Cardiac fibroblast (primary cell): ENCODE measurements at places on chromosomes 12 and 14.
A peak's percentile ranks its signal among the peaks of the same experiment; 100 is the strongest.

DNA sequence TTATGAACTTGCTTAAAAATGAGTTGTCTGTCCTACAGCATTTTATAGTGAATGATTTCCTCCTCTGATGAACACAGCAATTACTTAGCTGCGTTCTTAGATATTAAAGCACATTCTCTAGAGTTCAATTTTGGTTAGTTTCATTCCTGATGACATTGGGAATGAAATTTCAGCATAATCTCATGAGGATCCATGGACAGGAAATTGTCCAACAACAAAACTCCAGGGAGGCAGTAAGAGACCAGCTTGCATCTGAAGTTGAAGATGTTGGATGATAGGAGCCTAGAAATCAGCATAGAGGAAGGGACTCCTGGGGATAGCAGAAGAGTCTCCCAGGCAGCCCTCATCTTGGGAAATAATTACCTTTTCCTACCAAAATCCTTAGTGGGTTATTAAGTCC is 128.7 kb upstream of the RAP1B start:
- DNase-seq: no peak

- DNase-seq: peak; percentile 45
Measured at GRCh38 chr12:122422730-122423257, 325 bp upstream of the CLIP1 start.

DNA sequence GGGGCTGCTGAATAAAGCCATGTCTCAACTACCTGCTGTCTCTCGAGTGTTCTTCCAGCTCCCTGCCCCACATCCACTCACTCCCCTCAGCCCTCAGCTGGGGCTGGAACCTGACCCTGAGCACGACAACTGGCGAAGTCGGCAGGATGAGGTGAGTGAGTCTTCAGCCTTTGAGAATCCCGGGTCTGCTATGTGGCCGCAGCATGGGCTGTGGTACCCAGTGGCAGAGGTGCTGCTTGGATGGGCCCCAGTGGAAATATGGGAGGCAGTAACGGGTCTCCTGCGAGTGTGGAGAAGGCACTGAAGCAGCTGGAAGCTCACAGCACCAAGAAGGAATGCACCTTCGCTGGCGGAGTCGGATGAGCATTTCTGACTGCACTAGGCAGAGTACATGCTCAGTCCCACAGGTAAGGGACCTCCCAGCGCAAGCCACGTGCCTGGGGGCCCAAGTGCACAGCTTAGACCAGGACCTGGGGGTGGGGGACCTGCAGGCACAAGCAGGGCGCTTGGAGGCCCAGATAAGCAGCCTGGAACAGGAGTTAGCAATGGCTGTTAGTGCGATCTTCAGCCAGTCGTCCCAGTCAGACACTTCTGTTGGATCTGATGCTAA is 95.5 kb upstream of the TMPO start:
- no peak for DNase-seq

DNA sequence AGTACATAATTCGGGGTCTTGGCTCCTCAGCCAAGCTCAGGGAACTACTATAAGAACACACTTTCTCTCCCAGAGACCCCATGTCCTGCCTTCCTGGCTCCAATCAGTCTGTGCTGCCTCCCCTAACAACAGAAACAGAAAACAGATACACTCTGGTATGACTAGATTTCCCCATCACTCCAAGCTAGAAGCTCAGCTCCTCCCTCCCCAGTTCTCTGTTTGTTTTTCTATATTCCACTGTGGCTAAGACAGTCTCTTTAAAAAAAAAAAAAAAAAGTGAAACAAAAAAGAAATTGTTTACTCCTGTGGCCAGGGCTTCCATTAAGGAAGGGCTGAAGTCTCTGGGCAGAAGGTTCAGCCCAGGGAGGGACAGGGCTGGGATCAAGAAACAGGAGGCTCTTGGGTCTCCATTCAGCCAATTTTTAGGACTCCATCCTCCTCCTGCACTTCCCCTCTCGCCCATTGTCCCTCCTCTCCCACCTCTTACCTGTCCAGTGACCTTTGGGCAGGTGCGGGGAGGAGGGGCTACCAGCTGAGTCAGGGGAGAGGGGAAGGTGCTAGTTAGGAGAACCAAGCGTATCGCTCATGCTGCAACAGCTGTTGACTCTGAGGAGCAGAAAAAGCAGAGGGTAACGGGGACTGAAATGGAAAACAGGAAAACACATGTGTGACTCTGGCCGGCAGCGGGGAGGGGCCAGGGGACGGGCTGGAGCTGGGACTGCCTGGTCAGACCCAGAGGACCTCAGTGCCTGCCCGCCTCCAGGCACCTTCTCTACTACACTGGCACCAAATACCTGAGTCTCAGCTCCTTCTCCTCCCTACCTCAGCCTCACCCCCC is 4.1 kb upstream of the SLC7A7 start:
- peak; percentile 77 for DNase-seq

DNA sequence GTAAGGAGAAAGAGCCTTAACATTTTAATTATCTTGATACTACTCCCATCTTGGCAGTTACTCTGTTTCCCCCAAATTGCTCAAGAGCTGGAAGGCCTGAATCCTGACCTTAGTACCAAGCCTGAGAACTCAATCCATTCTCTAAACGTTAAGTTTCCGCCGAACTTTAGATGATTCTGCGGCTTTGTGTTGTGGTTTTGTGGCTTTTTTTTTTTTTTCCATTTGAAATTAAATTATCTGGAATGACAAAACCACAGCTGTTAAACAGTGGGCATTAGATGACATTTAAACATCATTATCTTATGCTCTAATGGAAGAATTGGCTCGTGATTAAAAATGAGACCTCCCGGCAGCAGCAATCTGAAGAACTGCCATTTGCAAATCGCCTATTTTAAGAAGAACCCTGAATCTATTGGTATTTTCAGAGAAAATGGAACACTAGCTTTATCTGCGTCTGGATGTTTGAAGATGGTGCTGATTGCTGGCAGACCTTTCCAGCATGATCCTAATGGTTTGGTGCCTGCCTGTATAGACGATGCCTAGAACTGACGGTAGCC is 38.4 kb downstream of the TMEM132C start:
- no peak for DNase-seq

DNA sequence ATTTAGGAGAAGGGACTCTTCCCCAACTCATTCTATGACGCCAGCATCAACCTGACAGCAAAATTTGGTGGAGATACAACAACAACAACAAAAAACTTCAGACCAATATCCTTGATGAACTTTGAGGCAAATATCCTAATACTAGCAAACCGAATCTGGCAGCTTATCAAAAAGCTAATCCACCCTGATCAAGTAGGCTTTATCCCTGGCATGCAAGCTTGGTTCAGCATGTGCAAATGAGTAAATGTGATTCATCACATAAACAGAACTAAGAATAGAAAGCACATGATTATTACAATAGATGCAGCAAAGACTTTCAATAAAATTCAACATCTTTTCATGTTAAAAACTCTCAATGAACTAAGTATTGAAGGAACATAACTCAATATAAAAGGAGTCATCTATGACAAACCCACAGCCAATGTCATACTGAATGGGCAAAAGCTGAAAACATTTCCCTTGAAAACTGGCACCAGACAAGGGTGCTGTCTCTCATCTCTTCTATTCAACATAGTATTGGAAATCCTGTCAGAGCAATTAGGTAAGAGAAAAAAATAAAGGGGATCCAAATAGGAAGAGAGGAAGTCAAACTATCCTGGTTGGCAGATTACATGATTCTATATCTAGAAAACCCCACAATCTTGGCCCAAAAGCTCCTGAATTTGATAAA is 233.3 kb downstream of the CCDC59 start:
- DNase-seq: no peak

DNA sequence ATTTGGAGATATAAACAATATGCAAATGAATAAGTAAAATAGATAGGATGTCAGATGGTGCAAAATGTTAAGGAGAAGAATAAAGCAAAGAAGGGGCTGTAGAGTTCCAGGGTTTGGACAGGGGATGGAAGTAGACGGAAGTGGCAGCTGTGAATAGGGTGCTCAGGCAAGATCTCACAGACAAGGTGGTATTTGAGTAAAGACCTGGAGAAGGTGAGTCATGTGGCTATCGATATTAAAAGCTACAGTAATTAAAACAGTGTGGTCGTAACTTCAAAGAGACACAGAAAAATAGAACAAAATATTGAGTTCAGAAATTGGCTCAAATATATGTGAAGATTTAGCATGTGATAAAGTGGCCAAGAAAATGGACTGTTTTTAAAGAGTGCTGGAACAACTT is 61.3 kb upstream of the SLC38A2 start:
- no peak for DNase-seq

- DNase-seq: peak; percentile 11
Measured at GRCh38 chr14:78253986-78254385, 83.8 kb downstream of the NRXN3 start.

GRCh38 chr12:9037431-9037830 is 48.1 kb downstream of the KLRG1 start:
- no peak for DNase-seq

GRCh38 chr14:104747876-104748275 is 5.1 kb upstream of the SIVA1 start:
- no peak for DNase-seq

- no peak for DNase-seq
Measured at GRCh38 chr12:63028951-63029350, 94.0 kb upstream of the PPM1H start.

- DNase-seq: peak; percentile 36
Measured at GRCh38 chr12:85424581-85425348, 144.7 kb downstream of the ALX1 start.

- DNase-seq: peak; percentile 18
Measured at GRCh38 chr14:22303589-22304195, 285.3 kb downstream of the DAD1 start.

DNA sequence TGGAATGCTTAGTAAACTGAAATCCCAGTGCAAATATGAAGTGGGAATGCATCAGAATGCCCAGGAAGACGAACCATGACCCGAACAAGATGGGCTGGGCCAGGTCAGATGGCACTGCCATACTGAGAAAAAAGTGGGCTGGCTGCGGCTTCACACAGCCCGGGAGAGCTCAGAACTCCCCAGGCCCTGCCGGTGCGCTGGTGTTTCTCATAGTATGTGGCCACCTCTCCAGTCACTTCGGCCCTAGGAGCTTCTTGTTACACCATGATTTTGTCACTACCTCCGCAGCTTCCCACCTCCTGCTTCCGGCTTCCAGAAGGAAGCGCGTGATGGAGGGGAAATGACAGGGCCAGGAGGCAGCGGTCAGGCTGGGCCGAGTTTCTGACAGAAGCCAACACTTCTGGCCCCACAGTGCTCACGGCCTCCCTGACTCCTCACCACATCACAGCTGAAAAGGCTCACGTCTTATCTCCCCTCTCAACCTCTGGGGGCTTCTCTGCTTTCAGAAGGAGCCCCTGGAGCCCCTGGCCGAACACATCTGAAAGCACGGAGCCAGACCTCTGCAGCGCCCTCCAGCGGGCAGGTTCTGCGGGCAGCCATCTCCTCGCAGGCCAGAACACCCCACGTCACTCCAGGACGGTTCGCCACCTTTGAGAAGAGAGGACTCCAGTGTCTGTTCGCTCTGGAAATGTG is 30.7 kb downstream of the DAD1 start:
- DNase-seq: no peak

- no peak for DNase-seq
Measured at GRCh38 chr12:52821071-52821730, 7.3 kb upstream of the KRT4 start.

DNA sequence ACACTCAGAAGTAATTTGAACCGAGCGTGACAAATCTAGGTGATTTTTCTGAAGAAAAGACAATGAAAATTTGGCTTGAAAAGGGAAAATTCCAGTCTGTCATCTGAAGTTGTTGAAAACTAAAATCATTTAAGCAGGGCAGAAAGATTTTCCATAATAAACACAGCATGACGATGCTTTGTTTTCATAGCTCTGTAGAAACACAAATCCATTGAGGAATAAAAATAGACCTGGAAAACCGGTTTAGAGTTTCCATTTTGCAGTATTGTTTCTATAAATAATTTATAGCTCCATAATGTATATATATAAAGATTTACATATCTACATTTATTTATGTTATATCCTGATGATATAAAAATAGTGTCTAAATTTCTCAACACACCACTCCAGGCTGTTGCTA is 1918.5 kb upstream of the FLRT2 start:
- DNase-seq: no peak

DNA sequence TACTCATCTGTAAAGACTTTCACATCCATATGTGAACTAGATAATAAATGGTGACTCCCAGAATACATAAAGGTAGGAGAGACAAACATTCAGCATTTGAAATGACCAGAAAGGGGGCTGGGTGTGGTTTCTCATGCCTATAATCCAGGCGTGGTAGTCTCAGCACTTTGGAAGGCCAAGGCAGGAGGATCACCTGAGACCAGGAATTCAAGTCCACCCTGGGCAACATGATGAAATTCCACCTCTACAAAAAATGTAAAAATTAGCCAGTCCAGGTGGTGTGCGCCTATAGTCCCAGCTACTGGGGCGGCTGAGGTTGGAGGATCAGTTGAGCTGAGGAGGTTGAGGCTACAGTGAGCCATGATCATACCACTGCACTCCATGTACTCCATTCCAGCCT is 4.1 kb upstream of the CS start:
- DNase-seq: no peak

- no peak for DNase-seq
Measured at GRCh38 chr14:74326369-74327152, 21.7 kb upstream of the VRTN start.

GRCh38 chr12:9797722-9798619 is 29.3 kb upstream of the KLRF1 start:
- peak; percentile 65 for DNase-seq

DNA sequence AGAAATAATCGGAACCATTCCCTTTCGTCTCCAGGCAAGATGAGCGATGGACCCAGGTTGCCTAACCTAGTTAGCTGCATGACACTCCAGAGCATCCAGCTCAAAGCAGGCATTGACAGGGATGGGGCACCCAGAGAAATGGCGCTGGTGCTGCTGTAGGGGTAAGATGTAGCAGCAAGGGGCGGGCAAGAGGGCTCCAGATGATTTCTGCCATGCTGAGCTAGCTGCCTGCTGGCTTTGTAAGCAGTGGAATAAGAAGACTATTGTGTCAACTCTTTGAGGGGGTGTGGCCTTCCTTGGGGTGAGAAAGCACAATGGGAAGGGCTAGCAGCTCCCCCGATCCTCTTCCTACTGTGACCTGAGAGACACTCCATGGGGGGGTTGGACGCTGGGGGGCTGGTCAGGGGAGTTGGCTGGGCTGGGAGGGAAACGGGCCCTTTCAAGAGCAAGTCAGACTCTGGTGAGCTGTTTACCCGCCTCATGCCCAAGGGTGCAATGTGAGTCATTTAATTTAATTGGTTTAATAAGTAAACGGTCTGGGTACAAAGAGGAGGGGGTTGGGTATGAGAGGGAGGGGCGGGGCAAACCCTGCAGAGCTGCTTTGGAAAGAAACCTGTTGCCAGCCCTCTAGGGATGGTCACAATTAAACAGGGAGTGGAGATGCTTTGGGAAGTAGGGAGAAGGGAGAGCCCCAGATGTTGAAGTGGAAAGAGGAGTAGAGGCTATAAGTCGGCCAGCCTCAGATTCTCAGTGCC is 50.5 kb downstream of the B4GALNT3 start:
- DNase-seq: no peak

DNA sequence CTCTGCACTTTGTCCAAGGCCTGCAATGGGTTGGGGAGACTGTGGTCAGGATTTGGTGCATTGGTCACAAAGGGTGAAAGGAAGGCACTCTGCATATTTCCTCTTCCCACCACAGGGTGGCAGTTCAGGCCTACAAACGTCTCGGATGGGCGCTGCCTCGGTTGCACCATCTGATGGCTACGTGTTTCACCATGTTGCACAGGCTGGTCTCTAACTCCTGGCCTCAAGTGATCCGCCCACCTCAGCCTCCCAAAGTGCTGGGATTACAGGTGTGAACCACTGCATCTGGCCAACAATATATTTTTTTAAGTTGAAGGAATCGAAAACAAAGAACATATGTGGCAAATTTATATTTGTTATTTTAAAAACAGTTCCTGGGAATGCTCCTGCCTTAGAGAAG is 35.1 kb downstream of the TMBIM6 start:
- peak; percentile 88 for DNase-seq
